ENCODE measurements at places on chromosomes 2 and 18.

DNA sequence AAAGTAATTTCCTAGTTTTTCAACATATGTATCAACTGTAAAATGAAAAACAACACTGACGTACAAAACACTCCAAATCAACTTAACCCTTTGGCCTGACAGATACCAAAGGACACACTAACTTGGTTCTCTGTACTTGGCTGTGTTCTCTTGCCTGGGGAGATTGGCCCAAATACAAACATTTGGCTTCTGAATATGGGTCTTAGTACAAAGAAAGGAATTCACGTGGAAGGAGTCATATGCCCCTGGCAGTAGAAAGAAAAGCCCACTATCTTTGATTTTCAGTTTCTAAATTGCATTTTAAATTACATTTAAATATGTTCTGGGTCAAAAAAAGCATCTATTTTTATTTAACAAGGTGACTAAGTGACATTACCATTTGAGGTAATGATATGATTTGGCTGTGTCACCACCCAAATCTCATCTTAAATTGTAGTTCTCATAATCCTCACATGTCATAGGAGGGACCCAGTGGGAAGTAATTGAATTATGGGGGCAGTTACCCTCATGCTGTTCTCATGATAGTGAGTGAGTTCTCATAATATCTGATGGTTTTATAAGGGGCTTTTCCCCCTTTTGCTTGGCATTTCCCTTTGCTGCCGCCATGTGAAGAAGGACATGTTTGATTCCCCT, 153.6 kb upstream of the CCDC195 start:
- peak; percentile 29 for DNase-seq

GRCh38 chr2:144468823-144469595, 50.9 kb downstream of the ZEB2 start:
- DNase-seq = no peak

GRCh38 chr18:26657631-26658581, 109.6 kb upstream of the KCTD1 start:
- peak; percentile 39 for DNase-seq

GRCh38 chr2:220000080-220000479, 372.6 kb downstream of the SLC4A3 start:
- DNase-seq = no peak

- no peak for DNase-seq
These were observed 41.9 kb downstream of the ITGB6 start for GRCh38 chr2:160157861-160158829.

- DNase-seq = no peak
These were observed 457.2 kb upstream of the MEX3C start for GRCh38 chr18:51654488-51655326.

- DNase-seq = no peak
These were observed 15.1 kb downstream of the ACKR3 start for GRCh38 chr2:236584521-236585384.

Data from G401 (cell line).